ENCODE measurements at places on chromosomes 5 and 9. TPM values are rescaled to one million over a fixed set of nuclear protein-coding genes. Genes with fewer than 3 reads are reported as not detected.

DNA sequence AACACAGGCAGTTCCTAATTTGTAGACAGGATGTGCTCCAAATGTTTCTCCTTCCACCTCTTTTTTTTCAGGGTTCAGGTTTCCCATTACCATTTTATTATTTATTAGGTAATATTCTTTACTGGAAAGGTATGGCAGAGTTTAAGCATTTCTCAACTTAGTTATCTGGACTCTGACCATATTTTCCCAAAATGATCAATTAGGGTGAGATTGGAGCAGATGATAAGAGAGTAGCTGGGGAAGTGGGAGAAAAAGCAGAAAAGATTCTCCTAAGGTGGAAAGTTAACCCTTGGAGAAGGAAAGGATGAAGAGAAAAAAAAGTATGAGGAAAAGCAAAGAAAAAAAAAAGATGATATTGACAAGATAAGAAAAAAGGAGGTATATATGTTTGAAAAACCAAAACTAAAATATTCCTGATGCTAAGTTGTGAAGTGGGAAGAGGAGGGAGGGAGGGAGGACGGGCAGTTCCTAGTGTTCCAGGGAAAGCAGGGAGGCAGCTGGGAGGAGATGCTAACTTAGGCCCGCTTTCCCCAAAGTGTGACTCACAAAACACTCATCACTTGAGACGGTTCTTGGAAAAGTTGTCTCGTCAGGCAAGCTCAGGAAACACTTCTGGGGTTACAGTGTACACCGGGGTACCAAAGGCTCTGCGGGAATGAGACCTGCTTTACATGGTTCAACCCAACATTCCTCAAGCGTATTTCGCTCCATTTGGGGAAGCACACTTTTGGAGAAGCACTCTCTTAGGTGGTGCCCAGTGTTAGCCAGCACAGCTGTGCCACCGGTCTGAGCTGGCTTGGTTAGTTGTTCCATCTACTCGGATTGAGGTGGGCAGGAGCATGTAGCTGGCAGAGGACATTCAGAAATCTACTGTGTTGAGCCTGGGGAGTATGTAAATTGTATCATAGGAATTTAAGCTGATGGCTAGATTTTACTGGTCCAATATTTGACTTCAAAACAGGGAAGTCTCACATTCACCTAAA, 35.1 kb downstream of the B4GALT1 start:
- DNase-seq: no peak

DNA sequence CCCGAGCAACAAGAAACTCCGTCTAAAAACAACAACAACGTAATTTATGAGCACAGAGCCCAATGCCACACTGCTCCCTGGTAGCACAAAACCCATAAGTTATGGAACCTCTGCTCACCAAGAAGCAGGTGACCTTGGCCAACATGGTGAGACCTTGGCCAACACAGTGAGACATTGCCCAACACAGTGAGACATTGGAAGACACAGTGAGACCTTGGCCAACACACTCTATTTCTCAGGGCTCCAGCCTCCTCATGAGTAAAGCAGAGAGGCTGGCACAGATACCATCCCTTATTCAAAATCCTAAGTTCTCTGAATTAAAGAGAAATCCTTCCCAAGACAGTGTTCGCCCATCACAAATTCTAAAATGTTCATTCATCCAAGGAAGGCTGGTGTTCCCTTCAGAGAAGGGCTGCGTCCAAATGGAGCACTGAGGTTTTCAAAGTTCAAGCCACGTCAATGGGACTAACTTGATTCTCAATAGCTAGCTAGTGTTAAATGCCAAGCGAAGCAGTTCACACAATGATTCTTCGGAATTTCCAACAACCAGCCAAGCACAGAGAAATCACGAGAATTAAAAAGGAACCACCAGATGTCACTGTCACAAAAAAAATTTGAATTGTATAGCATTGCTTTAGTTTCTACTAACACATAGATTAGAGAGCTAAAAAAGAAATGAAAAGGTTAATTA, 29.5 kb downstream of the TTC39B start:
- no peak for DNase-seq

DNA sequence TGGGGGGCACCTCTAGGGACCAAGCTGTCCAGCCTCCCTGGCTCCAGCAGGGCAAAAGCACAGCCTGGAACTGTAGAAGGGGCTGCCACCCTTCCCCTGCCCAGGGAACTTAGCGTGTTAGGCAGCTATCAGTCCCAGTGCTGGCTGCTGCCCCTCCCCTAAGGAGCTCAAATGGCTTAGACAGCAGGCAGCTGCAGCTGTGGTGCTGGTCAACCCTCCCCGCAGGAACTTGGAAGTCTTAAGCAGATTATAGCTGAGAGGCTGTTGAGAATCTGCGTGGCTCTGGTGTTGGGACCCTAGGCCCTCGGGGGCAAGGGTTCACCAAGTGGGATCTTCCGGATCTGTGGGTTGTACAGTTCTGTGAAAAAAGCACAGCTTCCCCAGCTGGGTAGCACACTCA, 536.5 kb upstream of the CDH10 start:
- DNase-seq: no peak

AQP3 gene
- total RNA-seq: 1.1 TPM
